ENCODE measurements at places on chromosomes 6 and 20.

GRCh38 chr6:2998998-2999617 is 586 bp upstream of the NQO2 start:
- no peak for DNase-seq

DNA sequence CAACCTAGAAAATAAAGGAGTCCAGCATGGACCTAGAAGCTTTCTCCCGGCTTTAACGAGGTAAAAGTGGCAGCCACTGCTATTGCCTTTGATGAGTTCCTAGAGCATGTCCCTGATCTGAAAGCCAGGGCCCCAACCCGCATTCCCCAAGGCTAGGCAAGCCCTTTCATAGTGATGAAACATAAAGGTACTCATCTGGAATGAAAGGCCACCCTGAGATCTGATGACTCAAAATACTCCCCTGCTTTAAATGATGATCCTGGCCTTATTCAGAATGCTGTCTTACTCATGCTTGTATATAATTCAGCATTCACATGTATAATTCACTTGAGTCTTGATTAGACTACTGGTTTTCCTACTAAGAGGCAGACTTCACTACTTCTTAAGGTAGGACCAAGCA is 21.3 kb downstream of the TTPAL start:
- no peak for DNase-seq

DNA sequence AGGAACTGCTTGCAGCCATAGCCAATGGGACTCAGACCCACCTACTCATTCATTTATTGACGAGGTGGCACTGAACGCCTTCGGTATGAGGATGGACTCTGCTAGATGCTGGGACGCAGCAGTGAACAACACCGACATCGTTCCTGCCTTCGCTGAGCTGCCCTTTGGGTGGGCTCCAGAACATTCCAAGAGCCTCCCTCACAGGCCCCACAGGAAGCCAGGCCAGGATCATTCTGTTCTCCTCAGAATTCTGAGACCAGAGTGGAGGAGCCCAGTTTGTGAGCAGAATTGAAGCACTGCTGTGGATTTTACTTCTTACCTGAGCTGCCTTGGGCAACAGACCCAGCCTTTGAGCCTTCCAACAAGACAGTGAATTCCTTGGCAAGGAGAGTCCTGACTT is 82.1 kb downstream of the KCNB1 start:
- DNase-seq, result no peak

- no peak for DNase-seq
Measured at GRCh38 chr6:49423817-49424216, 39.2 kb downstream of the MMUT start.

DNA sequence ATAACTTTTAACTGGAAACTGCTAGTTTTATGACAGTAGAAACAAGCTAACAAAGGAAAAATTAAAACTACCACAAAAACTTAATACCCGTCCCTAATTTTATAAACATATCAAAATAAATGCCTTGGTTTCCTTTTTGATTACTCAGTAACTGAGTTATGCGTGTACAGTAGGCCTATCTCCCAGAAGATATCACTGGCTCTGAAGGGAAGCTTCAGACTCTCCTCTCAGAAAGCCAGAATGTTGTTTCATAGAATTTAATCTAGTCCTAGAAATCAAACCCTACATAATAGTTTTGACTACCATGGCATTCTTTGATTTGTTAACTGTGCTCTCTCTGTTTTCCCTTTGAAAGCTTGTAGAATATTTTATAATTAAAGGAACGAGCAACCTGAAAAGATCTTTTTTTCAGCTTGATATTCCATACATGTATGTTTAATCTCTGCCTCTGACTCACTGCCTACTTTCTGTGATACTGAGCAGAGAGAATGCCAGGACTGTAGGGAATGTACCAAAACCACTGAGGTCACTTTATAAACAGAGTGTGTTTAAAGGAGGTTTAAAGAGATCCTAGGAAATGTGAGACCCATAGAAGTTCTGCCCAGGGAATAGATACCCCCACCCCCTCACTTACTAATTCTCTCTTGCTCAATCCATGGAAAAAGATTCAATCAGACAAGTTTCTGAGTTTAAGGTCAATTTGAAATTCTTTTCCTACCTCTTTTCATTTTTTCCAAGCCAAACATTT is 311.5 kb downstream of the HDGFL1 start:
- DNase-seq, result no peak

DNA sequence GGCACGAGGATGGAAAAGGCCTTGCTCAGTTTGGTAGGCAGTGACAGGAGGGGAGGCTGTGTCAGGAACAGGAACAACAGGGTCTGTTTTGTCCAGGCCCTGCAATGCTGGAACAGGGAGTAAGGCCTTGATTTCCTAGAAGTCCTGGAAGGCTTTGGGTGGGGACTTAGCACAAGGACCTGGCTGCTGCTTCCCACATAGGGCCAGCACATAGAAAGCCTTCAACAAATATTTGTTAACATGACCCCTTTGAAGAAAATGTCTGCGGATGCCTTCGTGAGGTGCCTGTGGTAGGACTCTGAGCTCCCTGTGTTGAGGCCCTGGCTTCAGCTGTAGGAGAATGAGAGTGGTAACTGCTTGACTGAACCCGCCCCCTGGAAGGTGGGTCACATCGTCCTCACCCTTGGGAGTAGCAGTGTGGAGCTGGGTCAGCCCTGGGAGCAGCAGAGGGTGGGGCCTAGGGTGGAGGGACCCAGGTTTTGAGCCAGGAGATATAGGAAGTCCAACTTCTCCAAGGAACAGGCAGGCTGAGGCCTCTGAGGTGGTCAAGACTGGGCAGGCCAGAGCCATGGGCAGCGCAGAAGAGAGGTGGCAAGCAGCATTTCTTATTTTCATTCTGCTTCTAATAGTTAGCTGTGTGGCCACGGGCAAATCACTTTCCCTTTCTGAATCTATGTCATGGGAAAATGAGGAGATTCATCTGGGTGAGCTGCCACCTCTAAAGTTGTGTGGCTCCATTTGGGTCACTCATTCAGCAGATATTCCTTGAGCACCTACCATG is 50.0 kb downstream of the CNBD2 start:
- no peak for DNase-seq

- no peak for DNase-seq
Measured at GRCh38 chr6:13874191-13874549, 50.6 kb upstream of the RNF182 start.

All from central memory CD4-positive, alpha-beta T cell (primary cell).